ENCODE measurements at places on chromosomes 5 and 9.

DNA sequence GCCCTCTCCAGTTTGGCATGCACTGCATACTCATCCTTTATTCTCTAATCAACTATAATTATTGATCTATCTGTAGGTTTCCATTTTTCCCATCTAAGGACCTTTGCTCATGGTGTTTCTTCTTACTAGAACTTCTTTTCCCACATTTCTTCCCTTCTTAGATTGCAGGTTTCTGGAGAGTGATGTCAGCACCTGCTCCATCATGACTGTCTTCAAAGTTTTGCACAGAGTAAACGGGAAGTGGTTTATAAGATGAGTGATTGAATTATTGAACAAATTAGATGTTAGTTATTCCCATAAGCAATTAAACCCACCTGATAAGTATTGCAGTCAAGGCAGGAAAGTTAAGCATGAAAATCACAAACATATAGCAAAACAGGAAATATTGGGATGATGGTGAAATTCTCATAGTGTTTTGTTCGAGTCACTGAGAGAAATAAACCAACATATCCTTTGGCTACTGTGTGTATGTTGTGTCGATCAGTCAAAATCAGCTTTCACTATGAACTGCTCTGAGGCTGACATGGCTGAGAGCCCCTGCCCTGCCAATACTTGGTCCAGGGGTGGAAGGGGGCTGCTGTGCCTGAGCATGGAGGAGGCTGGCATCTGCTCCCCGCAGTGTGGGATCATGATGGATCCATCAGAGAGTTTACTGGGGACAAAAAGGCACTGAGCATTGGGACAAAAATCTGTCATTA is 45.5 kb upstream of the S1PR3 start:
- no peak for DNase-seq

GRCh38 chr9:135048046-135048757 is 39.3 kb upstream of the OLFM1 start:
- peak; percentile 50 for DNase-seq

GRCh38 chr9:86667307-86667706 is 280.0 kb downstream of the GAS1 start:
- no peak for DNase-seq

- no peak for DNase-seq
Observed at GRCh38 chr9:125887172-125887571, 140.0 kb downstream of the PBX3 start.

GRCh38 chr9:124768750-124769548 is 2.2 kb downstream of the NR6A1 start:
- no peak for DNase-seq

DNA sequence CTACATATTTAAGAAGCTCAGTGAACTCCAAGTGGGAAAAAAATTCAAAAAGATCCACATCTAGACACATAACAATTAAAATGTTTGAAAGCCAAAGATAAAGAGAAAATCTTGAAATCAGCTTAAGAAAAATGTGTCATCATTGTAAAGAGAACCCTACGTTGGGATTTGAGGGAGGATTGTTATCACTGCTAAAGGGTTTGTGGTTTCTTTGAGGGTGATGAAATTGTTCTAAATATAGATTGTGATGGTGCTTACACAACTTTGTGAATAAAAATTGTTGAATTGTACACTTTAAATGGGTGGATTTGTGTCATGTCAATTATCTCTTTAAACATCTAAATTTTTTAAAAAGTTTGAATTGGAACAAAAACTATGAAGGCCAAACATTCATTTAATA is 92.2 kb upstream of the ADAMTS19 start:
- no peak for DNase-seq

- DNase-seq = no peak
Observed at GRCh38 chr9:89923961-89924504, 319.2 kb downstream of the GADD45G start.
